ENCODE measurements at places on chromosomes 12 and 14.

- no peak for DNase-seq
Measured at GRCh38 chr12:66726556-66726955, 47.7 kb upstream of the GRIP1 start.

DNA sequence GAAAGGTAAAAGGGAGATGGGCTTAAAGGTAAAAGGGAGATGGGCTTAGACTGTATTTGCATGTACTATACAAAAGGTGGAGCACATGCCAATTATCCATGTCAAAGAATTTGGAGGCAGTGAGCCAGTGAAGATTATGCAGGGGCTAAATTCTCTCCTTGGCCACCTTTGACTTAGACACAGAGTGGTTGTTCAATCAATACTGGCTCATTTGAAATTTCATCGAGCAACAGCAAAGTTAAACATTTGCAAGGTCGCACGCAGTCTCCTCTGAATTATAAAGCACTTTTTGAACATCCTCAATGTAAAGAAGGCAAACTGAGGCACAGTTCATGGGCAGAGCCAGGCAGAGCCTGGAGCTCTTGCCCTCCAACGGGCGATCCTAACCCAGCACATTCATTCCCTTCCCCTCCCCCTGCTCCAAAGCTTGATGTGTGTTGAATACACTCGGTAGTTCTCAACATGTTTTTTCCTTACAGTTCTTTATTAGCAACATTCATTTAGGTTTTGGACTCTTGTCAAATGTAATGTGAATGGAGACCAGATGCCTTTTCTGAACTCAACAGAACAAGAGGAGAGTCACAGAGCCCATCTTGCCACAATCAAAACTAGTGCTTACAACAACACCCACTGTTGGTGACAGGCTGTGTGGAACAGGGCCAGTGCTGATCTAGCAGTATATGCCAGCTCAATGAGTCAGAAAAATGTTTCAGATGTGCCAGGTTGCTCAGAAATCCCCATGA lies 169.7 kb upstream of the G2E3 start:
- no peak for DNase-seq

GRCh38 chr12:51692016-51692415 lies 101.0 kb downstream of the SCN8A start:
- DNase-seq, result no peak

DNA sequence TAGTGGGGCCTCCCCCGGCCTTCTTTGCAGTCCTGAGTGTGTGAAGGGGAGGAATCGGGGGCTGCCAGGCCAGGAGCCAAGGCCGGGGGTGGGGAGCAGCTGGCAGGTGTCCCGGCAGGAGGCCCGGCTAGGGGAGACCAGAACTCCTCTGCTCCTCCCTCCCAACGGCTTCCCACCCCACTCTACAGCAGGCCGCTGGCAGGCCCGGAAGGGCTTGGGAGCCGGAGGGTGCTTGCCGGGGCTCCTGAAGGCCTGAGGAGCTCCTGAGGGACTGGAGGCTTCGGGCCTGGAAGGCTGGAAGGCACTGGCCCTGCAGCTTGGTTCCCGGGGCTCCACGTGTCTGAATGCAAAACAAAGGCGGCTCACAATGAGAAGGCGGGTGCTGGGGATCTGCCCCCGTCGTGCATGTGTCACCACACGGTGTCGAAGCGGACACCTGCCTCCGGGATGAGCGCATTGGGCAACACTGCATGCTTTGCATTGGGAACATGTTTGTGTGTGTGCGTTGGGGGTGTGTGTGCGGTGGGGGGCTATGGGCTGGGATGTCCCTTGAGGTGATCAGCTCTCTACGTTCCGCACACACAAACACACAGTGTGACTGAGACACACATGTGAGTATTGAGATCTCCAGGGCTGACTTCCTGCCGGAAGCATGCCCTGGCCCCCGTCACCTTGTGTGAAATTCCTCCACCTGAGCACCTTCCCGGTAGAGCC lies 30.9 kb upstream of the ANKRD9 start:
- no peak for DNase-seq

- DNase-seq, result no peak
Measured at GRCh38 chr12:106190581-106190980, 51.8 kb upstream of the NUAK1 start.

All from common myeloid progenitor, CD34-positive (primary cell).